Natural killer cell (primary cell): ENCODE measurements at places on chromosomes 1 and 21. TPM values are rescaled to one million over a fixed set of nuclear protein-coding genes. Genes with fewer than 3 reads are reported as not detected.

DNA sequence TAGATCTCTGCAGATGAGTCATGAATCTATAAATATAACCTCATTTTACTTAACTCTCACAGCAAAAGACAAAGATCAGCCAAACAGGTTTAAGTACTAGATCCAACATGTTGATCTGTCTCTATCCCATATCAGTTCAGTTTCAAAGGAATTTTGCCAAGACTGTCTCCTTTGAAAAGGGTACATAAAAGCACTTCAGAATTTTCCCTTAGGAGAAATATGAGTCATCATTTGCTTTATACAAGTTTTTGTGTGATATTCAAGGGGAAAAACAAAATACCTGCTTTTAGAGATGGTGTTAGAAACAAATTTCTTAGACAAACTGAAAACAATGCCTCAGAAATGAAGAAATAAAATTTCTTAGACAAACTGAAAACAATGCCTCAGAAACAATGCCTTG, 73.5 kb upstream of the LRRC7 start:
- no peak overlapping the region for H3K4me3 ChIP-seq
- no peak overlapping the region for H3K27ac ChIP-seq
- DNase-seq: no peak
- H3K36me3 ChIP-seq: no peaks in the 10 kb centered on the region
- no peaks in the 10 kb centered on the region for H3K4me1 ChIP-seq

- H3K27me3 ChIP-seq: no peaks in the 10 kb centered on the region
- no peaks in the 10 kb centered on the region for H3K4me1 ChIP-seq
- H3K4me3 ChIP-seq: no peak overlapping the region
- H3K36me3 ChIP-seq: no peaks in the 10 kb centered on the region
These were observed 62.9 kb upstream of the ATP1A1 start for GRCh38 chr1:116310180-116310579.

- no peaks in the 10 kb centered on the region for H3K36me3 ChIP-seq
- no peak for DNase-seq
- H3K4me1 ChIP-seq: peaks cover 9% of the 10 kb centered on the region
- H3K27ac ChIP-seq: no peak overlapping the region
- H3K27me3 ChIP-seq: no peaks in the 10 kb centered on the region
These were observed 107.9 kb upstream of the RAB4A start for GRCh38 chr1:229162825-229163515.

GRCh38 chr1:19066874-19067181, 110.4 kb upstream of the IFFO2 start:
- no peak for DNase-seq
- H3K4me1 ChIP-seq: no peaks in the 10 kb centered on the region
- H3K4me3 ChIP-seq: no peak overlapping the region
- H3K27ac ChIP-seq: no peak overlapping the region
- H3K36me3 ChIP-seq: no peaks in the 10 kb centered on the region
- no peaks in the 10 kb centered on the region for H3K27me3 ChIP-seq

GRCh38 chr1:25185409-25186160, 46.7 kb downstream of the SYF2 start:
- DNase-seq: no peak
- no peaks in the 10 kb centered on the region for H3K4me1 ChIP-seq
- no peaks in the 10 kb centered on the region for H3K36me3 ChIP-seq

DNA sequence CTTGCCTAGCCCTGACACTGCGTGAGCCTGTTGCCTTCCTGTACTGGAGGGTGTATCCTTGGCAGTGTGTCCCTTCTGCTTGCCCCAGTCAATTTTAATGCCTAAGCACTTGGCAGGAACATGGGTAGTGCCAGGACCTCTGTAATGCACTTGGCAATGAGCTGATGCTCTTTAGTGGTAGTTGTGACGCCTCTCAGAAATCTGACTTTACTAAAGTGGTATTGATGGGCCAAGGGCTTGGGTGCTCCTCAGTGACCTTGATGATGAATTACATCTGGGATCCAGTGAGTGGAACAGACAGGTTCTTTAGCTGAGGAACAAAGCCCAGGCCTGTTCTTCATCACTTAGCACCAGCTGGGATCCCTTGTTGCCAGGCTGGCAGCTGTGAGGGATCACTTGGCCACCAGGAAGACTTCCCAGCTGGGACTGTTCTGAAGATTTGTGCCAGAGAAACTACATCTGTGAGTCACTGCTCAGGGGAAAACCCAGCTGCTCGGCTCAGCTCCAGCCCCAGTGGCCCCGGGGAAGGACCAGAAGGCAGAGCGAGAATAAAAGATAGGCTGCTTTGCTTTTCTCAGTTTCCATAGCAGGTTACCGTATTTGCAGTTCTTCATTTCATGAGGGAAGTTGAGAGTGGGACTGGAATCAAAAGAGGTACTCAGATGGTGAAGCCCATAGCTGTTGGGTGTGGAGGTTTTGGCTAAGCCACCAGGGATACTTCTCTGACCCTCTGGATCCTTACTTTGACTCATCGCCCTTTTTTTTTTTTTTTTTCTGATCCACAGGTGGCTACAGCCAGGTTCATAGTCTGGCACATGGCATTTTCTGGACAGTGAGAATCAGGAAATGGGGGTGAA, 28.5 kb upstream of the KCNA2 start:
- H3K36me3 ChIP-seq: no peaks in the 10 kb centered on the region
- peak overlapping the region; percentile 43 for H3K27ac ChIP-seq
- H3K27me3 ChIP-seq: no peaks in the 10 kb centered on the region
- no peak overlapping the region for H3K4me3 ChIP-seq
- peaks cover 75% of the 10 kb centered on the region for H3K4me1 ChIP-seq
- peak; percentile 82 for DNase-seq

Gene TCP10L
- 0.47 TPM for total RNA-seq

Gene KCNJ10
- total RNA-seq: not detected
